Suppressor macrophage treated with lipopolysaccharide for 1 hour (primary cell): ENCODE measurements at places on chromosomes 16 and 17.

- no peak for DNase-seq
These were observed 61.0 kb downstream of the PLXDC1 start for GRCh38 chr17:39090400-39090799.

GRCh38 chr17:68733241-68734176, 132.3 kb upstream of the FAM20A start:
- DNase-seq = peak; percentile 62

DNA sequence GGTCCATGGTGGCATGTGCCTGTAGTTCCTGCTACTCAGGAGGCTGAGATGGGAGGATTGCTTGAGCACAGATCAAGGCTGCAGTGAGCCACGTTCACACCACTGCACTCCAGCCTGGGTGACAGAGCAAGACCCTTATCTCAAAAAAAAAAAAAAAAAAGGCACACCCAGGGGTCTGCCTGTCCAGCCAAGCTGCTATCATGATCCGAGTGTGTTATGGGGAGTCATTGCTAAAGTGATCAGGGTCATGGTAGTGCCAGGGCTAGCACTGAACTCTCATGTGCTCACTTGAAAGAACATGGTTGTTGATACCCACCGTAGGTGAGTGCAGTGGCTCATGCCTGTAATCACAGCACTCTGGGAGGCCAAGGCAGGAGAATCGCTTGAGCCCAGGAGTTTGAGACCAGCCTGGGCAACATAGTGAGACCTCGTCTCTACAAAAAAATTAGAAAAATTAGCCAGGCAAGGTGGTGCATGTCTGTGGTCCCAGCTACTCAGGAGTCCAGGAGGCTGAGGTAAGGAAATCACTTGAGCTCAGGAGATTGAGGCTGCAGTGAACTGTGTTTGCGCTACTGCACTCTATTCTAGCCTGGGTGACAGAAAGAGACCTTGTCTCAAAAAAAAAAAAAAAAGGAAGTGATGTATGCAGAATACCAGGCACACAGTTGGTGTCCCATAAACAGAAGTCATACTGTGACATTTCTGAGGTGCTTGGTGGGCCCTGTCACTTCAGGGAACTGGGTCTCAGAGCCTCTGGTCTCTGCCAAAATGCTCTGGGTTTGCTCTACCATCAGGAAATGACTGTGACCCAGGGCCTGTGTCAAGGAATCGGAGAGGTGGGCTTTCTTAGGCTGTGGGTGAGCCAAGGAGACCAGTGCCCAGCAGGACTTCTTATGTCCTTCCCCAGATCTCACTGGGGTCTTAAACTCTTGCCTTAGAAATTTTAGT, 2.2 kb downstream of the PRM1 start:
- DNase-seq = no peak

GRCh38 chr16:20049831-20050230, 23.9 kb downstream of the GPR139 start:
- no peak for DNase-seq

DNA sequence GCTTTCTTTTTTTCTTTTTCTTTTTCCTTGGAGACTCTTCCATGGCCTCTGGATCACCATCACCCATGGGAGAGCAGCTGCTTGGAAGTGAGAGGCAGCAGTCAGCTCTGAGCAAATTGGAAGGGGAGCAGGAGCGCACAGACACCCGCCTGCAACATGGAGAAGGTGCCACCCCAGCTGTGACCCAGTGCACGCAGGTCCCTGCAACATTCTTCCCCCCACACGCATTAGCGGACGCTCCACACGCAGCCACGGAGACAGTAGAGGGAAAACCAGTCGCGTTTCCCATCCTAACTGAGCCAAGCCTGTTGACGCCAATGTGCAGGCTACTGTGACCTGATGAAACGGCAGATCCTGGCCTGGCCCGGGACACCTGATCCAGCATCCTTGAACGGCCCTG, 20.4 kb upstream of the CYTH1 start:
- no peak for DNase-seq

DNA sequence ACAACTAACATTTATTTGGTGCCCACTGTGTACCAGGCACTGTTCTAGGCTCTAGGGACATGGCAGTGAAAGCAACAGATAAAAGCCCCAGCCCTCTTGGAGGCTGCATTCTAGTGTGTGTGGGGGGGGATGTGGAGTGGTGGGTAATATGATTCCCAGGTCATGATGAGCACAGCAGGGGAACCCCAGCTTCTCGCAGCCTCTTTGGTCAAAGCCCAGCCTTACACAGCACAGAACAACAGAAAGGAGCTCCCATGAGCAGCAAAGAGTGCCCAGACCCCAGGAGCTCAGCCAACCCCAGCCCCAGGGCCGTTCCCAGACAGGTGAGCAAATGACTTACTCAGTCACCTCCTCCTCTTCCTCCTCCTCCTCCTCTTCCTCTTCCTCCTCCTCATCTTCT, 21.9 kb downstream of the CNGB1 start:
- DNase-seq = no peak

DNA sequence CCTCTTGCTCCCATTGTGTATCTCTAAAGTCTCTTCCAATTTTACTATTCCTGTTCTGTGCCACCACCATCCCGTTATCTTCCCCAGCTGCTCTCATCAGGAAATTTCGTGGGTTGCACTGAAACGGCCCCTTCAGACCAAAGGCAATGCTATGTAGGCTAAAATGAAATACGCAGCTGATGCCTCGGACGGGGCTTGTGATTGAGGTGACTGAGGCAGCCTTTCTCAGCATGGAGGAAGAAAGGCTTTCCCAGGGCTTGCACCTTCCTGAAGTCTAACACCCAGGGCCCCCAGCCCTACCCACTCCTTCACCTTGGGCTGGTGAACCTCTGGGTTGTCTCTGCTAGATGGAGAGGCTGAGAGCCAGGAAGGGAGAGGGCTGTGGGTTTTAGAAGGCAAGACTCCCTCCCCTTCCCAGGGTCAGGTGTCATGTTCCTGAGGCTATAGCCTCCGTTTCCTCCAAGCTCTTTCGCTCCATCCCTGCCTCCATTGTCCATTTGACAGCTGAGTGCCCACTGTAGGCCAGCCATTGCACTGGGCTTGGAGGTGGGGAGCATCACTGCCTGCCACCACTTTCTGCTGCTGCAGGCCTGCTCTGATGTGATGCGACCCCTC, 7.8 kb downstream of the CCDC200 start:
- DNase-seq = no peak

- DNase-seq = no peak
These were observed 20.0 kb upstream of the LRRC75A start for GRCh38 chr17:16512011-16512410.

DNA sequence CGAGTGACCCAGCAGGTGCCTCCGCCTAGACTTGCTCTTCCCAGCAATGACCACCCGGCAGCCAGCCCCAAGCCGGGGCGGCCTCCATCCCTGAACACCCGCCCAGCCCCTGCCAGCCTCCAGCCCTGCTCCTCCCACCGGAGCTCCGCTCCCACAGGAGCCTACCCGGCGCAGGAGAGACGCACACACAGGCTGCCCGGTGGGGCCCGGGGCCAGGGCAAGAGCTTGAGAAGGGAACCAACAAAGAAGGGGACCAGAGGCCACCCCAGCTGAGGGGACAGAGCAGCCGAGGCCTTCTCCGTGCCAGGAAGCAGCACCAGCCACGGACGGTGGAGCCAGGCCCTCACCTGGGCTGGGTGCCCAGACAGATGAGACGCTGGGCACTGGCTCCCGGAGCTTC, 13.8 kb downstream of the PKD1 start:
- no peak for DNase-seq

- peak; percentile 58 for DNase-seq
These were observed 11.8 kb downstream of the SIAH1 start for GRCh38 chr16:48373258-48374029.

GRCh38 chr16:50437769-50438437, 69.1 kb upstream of the BRD7 start:
- no peak for DNase-seq

- no peak for DNase-seq
These were observed 28.1 kb upstream of the BAHCC1 start for GRCh38 chr17:81367171-81367570.

GRCh38 chr17:15942207-15942833, 2.6 kb upstream of the ADORA2B start:
- DNase-seq = peak; percentile 92

DNA sequence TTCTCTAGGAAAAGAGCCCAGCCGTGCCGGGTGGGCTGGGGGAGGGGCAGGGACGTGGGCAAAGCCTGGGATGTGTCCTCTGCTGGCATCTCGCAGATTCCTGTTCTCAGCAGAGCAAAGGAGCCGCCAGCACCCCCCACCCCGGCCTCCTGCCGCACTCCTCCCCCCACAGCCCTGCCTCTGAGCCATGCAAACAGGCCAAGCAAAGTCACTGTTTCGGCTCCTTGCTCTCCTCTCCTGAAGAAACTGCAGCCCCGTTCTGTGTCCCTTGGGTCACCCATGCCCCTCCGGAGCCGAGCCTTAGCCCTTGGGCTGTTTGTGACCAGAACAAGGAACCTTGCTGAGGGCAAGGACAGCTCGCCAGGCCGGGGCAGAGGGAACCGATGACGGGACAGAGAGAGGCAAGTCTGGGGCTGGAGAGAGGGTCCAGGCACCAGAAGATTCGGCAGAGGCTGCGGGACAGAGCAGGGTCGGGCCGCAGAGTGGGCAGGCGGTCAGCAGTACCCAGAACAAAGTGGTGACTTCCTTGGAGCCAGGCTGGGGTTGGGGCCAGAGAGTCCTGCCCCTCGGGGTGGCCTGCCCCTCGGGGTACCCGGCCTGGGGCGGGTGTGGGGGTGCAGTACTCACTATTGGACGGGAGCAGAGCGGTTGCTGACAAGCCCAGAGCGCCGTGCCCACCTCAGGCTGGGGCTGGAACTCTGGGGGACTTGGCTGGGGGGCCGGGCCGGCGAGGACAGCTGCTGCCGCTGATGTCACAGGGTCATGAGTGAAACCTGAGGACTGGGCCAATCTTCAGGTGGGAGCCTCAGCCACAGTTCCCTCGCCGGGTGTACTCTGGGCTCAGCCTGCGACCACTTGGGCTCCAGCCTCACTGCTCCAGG, 9.2 kb upstream of the PRR29 start:
- DNase-seq = no peak

- DNase-seq = no peak
These were observed 56.4 kb downstream of the LITAF start for GRCh38 chr16:11530171-11530940.

DNA sequence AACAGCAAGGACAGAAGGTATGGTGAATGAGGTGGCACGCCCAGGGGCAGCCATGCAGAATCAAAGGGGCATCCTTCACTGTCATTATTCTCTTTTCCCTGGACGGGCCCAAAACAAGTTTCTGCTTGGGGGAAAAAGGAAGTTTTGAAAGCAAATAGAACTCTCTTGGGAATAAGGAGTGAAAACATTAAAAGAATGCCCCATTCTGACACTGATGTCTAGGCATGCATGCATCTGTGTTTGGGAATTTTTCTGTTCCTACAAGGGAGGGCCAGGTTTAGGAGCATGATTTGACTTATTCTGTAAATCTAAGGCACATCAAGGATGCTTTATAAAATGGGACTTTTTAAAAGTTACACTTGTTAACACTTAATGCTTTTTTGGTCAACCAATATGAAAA, 34.3 kb upstream of the SLC12A3 start:
- no peak for DNase-seq

DNA sequence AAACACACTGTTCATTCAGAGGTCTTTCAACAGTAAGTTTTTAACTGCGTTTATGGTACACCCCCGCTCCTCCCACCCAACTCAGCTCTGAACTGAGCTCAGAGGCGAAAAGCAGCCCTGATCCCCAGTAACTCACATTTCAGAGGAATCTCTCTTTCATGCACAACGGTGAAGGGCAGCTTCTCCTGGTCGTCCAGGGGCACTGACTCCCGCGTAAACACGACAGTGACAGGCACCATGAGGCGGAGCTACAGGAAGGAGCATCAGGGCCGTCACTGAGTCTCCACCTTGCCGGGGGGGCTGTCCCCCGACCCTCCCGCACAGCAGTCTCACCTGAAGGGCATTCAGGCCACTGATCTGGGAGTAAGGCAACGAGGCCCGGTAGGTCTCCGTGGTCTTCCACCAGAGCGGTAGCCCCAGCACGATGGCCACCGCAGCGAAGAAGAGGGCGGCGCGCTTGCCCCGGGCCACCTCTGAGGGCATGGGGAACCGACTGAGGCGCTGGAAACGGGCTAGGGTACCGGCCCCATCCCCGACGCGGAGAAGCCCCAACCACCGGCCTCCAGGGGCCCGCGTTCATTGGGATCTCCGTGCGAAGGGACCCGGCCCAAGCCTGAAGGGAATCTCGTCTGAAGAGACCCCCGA, 486 bp downstream of the PIGS start:
- DNase-seq = no peak

GRCh38 chr16:73125850-73126524, 78.1 kb upstream of the ZFHX3 start:
- DNase-seq = peak; percentile 74

GRCh38 chr16:48499923-48500381, 110.0 kb downstream of the N4BP1 start:
- DNase-seq = no peak

- no peak for DNase-seq
These were observed 359.8 kb upstream of the ERCC4 start for GRCh38 chr16:13560151-13560550.

GRCh38 chr17:67441052-67441895, 64.2 kb downstream of the PITPNC1 start:
- peak; percentile 76 for DNase-seq

DNA sequence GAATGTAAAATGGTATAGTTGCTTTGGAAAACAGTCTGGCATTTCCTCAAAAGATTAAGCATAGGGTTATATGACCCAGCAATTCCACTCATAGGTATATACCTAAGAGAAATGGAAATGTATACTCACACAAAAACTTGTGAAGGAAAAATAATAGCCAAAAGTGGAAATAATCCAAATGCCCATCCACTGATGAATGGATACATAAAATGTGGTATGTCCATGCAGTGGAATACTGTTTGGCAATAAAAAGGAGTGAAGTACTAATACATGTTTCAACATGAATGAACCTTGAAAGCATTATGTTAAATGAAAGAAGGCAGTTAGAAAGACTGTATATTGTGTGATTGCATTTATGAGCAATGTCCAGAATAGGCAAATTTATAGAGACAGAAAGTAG, 25.1 kb downstream of the NUP93 start:
- no peak for DNase-seq

DNA sequence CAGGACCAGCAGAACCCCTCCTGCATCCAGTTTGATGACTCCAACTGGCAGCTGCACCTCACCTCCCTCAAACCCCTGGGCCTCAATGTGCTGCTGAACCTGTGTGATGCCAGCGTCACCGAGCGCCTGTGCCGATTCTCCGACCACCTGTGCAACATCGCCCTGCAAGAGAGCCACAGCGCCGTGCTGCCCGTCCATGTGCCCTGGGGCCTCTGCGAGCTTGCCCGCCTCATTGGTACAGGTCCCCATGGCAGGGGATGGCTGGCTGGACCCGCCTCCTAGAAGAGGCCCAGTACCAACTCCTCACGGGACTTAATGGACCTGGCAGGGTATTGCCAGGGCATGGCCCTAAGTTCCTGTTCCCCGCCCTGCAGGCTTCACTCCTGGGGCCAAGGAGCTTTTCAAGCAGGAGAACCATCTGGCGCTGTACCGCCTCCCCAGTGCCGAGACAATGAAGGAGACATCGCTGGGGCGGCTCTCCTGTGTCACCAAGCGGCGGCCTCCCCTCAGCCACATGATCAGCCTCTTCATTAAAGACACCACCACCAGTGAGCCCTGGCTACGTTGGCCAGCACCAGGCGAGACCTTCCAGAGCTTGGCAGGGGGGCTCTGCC, 22.7 kb downstream of the CASKIN2 start:
- no peak for DNase-seq
